ENCODE measurements at places on chromosomes 1 and 21.

GRCh38 chr1:226497276-226497833 lies 51.2 kb upstream of the STUM start:
- no peak for DNase-seq

- DNase-seq: no peak
These were observed 42.6 kb downstream of the CACNA1S start for GRCh38 chr1:201069636-201070035.

DNA sequence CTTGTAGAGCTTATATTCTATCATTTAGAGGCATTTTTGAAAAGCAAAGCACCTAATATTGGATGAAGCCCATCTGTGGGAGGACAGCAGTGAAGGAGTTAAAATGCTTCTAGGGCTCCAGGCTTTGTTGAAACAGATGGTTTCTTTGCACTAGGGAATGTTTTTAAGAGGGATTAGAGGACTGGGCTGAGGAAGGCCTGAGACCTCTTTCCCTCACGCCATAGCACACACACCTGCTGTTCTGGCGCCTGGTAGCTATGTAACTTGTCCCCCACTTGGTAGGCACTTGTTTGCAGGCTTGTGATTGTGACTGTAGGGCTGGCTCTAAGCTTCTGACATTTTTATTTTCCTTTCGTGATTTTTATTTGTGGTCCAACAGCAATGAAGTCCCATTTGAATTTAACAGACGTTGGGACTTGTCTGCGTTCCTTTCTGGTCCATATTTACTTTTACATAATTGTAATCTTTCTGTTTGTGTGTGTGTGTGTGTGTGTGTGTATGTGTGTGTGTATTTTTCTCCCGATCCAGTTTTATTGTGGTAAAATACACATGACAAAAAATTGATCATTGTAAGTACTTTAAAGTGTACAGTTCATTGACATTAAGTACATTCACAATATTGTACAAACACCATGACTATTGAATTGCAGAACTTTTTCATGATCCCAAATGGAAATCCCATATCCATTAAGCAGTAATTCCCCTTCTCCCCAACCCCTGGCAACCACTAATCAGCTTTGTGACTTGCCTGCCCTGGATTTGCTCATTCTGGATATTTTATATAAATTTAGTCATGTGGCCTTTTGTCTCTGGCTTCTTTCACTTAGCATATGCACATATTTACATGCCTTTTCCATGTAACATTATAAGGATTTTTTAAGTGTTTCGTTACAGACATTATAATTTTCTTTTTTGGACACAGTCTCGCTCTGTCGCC lies 33.5 kb upstream of the MACF1 start:
- no peak for DNase-seq

DNA sequence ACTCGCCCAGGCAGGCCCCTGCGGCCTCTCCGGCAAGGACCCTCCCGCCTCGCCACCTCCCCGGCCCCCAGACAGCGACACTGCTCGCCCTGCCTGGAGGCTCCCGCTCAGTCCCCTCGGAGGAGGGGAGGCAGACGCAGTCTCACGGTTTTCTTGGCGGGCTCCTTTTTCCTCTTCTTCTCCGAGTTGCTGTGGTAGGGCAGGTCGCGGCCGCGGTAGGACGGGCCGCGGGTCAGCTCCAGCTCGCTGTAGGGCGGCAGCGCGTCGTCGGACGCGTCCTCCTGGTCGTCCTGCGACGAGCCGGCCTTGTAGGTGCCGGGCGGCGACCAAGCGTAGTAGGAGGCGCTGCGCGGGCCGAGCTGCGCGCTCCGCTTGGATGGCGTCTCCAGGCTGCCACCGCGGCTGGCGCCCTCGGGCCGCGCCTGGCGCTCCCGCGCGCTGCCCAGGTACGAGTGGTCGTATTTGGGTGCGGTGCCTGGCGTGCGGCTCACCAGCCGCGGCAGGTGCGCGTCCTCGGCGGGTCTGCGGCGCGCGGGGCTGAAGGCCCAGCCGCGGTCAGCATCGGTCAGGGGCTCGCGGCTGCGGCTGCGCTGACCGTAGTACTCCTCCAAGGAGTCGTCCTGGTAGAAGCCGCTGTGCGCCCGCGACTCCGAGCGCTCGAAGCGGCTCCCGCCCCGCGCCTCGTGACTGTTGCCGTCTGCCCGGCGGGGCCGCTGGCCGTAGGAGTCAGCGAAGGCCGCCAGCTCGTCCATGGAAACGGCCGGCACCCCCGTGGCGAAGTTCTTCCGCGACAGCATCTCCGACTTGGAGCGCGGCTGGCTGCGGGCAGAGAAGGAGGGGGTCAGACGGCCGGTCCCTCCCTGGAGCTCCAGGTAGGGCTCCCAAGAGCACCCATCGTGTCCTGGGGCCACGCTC lies 44.8 kb upstream of the TADA1 start:
- peak; percentile 48 for DNase-seq

DNA sequence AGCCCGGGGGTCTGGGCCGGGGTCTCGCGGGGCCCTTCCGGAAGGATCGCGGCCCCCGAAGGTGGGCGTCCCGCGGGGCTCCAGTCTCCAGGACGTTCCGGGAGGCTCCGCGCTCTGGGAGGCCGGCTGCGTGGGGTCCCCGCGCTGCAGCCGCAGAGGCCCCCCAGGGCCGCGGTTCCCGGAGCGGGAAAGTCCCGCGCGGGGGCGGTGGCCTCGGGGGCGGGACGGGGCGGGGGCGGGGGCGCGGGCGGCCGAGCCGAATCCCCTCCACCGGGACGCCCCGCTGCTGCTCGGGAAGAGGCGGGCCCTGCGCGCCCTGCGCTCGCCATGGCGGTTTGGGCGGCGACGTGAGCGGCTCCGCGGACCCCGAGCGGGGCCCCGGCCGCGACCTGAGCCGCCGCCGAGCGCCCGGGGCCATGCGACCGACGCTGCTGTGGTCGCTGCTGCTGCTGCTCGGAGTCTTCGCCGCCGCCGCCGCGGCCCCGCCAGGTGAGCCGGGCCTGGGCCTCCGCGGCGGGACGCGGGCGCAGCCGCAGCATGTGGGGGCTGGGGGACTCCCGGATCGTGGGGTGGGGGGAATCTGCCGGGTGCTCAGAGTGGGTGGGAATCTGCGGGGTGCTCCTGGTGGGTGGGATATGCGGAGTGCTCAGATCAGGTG lies at the start of gene IFNGR2:
IFNGR2 (plus strand) TSS at position 286 of the 658 bp plus-strand sequence; CDS start at position 417, 131 bp downstream.
- DNase-seq: no peak

DNA sequence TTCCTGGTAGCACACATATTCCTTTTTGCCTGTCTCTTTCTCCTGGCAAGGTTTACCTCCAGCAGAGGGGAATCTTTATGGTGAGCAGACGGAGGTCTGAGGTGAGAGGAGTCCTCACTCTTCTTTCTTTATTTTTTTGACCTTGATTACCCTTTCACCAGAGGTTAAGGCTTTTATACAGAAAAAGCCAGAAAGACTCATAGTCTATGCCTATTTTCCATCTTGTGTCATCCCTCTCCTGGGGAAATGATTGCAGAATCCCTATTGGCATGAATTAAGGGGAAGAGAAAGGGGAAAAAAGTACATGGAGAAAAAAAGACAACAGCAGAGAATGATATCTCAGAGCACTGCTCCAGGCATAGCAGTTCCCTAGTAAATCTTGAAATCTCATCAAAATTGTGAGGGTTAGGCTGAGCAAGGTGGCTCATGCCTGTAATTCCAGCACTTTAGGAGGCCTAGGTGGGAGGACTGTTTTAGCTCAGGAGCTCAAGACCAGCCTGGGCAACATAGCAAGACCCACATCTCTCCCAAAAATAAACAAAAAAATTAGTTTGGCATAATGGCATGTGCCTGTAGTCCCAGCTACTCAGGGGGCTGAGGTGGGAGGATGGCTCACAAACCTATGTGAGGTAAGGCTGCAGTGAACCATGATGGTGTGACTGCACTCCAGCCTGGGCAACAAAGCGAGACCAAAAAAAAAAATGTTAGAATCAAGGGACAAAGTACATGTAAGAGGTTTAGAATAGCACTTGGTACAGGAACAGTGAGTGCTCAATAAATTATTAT lies 1.2 kb upstream of the XPR1 start:
- DNase-seq: no peak

GRCh38 chr1:242542271-242542670 lies 17.8 kb upstream of the PLD5 start:
- DNase-seq: no peak

- DNase-seq: peak; percentile 9
These were observed 19.7 kb upstream of the NRDC start for GRCh38 chr1:51898090-51898734.

- peak; percentile 47 for DNase-seq
These were observed 27.4 kb upstream of the CTPS1 start for GRCh38 chr1:40951943-40952743.

Data from renal pelvis (tissue), 12 donors.